ENCODE measurements at places on chromosomes 11 and 22.

DNA sequence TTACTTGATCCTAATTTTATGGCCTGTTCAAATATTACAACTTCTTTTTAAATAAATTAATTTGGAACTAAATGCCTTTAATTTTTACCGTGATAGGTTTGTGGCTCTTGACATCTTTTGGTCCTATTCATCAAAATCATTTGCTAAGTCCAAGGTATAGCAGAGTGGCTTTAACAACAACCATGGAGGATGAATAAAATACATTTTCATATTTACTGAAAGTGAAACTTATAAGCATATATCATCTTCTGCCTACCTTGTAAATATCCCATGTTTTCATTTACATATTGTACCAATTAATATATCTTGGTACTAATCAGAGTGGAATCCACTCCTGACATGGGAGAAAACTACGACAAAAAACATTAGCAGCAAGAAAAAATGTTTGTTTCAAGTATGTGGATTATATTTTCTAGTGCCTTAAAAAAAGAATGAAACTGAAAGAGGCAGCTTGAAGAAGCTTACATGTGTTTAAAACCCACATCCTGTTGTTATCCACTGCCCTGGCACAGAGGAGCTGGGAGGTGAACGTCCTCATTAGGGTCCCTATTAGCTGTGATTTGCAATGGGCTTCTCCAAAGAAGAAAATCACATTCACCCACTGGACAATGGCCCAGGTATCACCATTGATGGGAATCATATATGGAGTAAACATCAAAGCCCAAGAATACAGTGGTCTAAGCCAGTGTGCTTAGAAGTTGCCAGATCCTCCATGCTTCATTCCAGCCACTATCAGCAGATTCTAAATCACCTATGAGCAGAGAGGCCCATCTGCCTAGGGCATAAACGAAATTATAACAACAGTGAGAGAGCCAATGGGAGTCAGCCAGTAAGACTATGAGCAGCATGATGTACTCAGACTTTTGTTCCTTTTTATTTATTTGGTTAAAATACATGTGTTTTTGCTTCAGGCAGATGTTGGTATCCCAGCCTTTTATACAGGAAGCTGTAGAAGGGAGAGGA lies 84.7 kb downstream of the MAML2 start:
- DNase-seq, result peak; percentile 61

DNA sequence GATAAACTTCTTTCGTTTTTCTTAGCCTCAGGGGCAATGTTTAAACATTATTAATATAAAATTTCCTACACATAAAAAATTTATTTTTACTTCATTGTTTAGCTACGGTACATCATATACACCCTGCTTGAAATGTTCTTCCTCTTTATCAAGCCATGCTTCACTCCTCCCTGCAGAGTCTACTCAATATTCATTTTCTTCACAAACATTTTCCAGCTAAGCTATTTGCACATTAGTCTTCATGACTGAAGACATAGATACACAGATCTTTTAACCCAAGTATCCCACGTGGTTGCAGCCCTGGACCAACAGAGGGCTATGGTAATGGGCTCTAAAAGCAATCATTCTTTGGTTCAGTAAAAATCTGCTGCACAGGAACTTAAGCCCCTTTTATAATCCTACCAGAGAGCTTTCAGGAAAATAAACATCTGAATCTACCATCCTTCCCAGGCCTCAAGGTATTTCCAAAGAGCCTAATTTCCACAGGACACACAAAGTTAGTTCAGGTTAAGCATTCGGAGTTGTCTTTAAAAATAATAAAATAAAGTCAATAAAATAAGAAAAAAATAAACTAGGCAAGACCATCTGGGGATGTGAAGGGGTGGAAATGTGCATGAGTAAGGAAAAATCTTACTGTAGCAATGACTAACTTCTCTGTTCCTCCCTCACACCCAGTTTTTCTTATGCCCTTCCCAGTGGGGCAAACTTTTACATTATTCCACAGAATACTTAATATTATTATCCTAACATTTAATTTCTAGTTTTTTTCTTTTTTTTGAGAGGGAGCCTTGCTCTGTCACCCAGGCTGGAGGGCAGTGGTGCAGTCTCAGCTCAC lies 21.6 kb upstream of the OR6X1 start:
- no peak for DNase-seq

- no peak for DNase-seq
Observed at GRCh38 chr22:20427945-20428417, 9.6 kb downstream of the SCARF2 start.

GRCh38 chr11:48111891-48112290 lies 104.7 kb upstream of the OR4B1 start:
- DNase-seq, result no peak

DNA sequence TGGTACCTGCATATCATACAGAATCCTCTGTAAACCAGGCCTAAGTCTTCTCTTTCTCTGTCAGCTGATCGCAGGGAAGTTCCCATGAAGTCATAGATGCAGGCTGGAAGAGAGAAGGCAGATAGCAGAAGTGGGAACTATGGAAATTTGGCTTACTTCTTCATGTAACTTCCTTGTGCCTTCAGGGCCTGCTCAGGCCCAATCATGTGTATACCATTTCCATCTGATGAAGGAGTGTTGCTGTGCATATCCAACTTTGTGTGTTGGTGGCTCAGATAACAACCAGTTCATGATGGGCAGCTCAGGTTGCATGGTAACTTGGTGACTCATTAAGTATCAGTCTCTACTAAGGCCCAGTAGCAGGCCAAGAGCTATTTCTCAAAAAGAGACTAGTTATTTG lies 53.1 kb upstream of the CEP295 start:
- no peak for DNase-seq

Measured in activated CD8-positive, alpha-beta T cell treated with anti-CD3 and anti-CD28 coated beads for 36 hours (primary cell).